ENCODE measurements at places on chromosomes 6 and 20.
A peak's percentile ranks its signal among the peaks of the same experiment; 100 is the strongest.

DNA sequence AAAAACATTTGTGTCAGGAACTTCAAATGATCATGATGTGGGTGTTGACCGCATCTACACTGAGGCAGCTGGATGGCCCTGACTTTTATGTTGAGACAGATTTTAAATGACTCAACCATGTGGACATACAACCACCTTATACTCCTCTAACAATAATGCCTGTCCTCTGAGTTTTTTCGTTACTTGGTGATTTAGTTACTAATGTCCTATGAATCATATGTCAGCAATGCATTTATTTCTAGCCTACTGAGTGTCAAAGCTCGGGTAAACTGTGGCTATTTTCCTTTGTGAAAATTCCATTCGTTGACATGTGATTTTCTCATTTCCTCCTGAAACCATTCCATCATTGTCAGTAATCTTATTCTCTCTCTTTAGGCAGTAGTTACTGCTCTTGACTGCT is 38.9 kb upstream of the NKX2-4 start:
- no peak for DNase-seq

GRCh38 chr20:20060234-20060998 is 8.1 kb downstream of the CFAP61 start:
- no peak for DNase-seq

GRCh38 chr6:79630380-79630882 is 698 bp upstream of the SH3BGRL2 start:
- no peak for DNase-seq

DNA sequence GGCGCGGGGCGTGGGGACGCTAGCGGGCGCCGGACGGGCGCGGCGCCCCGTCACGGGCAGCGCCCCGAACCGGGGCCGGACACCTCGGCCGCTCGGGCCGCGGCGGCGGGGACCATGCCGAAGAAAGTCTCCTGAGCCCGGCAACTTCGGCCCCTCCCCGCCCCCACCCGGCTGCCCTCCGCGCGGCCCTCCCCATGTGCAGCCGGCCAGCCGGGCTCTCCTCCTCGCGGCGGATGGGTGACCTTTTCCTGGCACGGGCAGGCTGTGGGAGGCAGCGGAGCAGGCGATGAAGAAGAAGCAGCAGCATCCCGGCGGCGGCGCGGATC is 278 bp downstream of the UST start:
- DNase-seq = no peak

DNA sequence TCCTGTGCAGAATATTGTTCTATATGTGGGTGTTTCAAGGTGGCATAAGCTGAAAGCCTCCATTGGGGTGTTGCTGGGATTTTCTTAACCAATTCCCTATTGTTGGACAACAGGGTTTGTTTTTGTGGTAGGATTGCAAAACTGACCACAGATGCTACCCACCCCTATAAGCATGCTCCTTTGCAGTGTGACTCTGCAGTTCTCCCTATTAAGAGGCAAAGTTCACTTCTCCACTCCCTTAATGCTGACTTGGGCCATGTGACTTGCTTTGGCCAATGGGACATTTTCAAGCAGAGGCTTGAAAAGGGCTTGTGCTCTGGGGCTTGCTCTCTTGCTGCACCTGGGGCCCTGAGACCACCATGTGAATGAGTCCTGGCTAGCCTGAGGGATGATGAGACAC is 8.5 kb upstream of the ANGPT4 start:
- DNase-seq = no peak

DNA sequence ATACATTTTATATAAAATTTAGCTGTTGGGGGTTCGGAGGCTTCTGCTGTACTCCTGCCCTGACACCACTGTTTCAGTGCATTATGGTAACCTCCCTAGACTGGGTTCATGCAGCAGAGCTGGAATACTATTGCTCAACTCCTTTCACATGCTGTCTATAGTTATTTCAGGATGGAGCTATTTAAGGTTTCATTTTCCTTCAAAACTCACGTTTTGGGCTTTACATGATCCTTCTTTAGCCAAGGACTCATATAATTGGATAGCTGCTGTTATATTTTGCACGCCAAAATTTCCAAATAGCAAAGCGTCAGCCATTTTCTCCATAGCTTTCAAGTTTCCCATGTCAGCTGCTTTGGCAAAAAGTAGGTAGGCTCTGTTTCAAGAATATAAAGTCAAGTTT is 76.8 kb downstream of the SEL1L2 start:
- DNase-seq = no peak

GRCh38 chr6:6591778-6592465 is 3.4 kb downstream of the LY86 start:
- no peak for DNase-seq

GRCh38 chr6:142732790-142733189 is 212.2 kb downstream of the HIVEP2 start:
- no peak for DNase-seq

- DNase-seq = no peak
Measured at GRCh38 chr6:142459271-142459670, 157.5 kb downstream of the ADGRG6 start.

DNA sequence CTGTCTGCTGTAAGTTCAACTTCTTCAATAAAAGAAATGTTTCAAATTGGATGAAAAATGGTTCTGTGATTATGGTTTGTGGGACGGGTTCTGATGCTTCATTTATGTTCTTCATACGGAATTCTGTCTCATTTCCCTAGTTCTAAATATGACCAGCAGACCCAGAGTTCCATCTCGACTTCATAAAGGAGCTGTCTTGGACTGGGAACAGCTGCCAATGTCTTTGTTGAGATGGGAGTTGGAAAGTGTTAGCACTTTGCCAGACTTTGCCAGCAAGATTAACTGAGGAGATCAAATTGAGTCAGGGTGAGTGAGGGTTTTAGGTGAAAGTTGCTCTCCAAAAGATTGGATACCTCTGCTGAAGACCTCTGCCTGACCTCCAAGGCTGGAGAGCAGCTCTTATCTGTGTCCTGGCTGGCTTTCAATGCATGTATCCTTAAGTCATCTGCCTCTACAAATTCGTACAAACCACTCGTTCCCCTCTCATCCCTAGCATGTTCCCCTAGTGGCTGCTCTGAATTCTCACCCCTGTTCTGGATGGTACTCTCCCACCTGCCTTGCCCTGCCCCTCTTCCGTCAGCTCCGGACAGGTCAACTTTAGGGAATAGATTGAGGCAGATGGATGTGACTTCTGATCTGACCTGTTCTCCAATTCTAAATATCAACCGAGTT is at the start of gene EFCAB8:
TSS of gene EFCAB8 (plus strand) at position 223 of the 672 bp plus-strand sequence. CDS start 4,870 bp downstream, outside the sequence.
- no peak for DNase-seq

GRCh38 chr20:37687478-37687805 is 6.4 kb upstream of the CTNNBL1 start:
- DNase-seq = no peak

DNA sequence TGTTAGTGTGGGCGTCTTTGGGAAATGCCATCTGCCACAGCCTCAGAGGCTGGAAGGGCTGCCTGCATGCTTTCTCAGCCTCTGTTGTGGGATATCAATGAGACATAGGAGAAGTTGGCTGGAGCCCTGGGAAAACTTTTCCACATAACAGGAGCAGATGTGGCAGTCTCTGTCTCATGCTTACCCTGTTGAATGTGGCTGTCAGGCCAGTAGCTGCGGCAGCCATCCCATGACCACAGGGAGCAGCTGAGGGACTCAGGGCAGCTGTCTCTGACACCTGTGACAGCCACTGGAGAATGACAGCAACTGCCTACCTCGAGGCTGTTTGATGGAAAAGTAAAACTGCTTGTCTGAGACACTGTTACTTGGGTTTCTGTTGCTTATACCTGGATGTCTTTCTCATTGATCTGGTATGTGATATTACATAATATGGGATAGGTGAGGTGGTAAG is 64.4 kb downstream of the TULP4 start:
- no peak for DNase-seq

DNA sequence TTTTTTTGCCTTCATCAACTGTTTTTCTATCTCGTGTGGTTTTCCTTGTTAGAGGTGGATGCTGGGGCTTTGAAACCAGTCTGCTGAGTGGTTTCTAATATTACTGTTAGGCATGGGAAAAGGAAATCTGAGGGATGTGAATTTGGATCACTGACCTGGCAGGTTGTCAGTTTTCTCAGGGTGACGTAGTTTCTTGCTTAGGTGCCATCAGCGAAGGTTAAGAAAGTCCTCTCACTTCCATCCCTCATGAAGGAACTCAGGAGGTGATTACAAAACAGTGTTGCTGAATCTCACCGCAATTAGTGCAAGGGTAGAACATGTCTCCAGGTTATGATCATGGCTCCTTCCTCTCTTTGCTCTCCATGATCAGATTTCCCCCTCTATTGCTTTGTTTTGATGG is 135.9 kb downstream of the SOX4 start:
- DNase-seq = no peak

GRCh38 chr6:160363016-160363996 is 15.1 kb downstream of the SLC22A3 start:
- no peak for DNase-seq

- peak; percentile 21 for DNase-seq
Measured at GRCh38 chr20:5191829-5192569, 65.2 kb downstream of the CDS2 start.

DNA sequence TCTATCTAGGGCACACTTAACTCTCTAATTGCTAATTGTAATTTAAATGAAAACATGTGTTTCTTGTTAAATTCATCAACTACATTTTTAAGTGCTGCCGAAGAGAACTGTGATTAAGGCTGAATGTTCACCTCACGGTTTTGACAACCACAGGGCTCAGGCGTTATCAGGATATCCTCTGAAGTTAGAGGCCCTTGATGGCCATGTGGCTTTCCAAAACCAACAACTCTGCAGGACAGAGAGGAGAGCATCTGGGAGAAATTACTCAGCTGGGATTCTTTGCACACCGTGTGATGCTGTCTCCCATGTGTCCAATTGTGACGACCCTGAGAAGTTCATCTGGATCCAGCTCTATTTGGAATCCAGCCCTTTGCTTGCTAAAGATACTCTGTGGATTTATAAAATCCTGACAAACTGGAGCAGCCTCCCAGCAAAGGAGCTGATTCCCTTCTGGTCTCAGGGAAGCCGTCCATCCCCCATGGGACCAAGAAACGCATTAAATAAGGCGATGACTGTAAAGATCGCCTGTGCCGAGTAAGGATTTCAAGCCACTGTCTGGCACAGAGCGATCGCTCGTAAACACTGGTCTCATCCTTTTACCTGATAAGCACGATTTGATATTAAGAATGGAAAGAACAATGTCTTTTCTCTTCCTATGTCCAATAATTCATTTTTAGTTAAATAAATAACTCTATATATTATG is 401.1 kb downstream of the CD83 start:
- no peak for DNase-seq

DNA sequence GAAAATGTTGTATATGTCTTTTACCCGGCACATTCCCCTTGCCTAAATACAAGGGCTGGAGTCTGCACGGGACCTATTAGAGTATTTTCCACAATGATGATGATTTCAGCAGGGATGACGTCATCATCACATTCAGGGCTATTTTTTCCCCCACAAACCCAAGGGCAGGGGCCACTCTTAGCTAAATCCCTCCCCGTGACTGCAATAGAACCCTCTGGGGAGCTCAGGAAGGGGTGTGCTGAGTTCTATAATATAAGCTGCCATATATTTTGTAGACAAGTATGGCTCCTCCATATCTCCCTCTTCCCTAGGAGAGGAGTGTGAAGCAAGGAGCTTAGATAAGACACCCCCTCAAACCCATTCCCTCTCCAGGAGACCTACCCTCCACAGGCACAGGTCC is 11.3 kb upstream of the MAPRE1 start:
- no peak for DNase-seq

DNA sequence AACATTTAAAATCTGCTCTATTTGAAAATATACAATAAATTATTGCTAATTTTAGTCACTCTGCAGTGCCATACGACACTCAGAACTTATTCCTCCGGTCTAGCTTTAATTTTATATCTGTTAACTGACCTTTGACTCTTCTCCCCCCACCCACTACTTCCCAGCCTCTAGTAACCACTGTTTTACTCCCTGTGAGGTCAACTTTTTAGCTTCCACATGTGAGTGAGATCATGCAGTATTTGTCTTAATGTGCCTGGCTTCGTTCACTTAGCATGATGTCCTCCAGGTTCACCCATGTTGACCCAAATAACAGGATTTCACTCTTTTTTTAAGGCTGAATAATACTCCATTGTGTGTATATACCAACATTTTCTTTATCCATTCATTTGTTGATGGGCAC is 80.8 kb downstream of the RPP40 start:
- no peak for DNase-seq

GRCh38 chr20:16434062-16434664 is 139.1 kb downstream of the KIF16B start:
- DNase-seq = no peak

DNA sequence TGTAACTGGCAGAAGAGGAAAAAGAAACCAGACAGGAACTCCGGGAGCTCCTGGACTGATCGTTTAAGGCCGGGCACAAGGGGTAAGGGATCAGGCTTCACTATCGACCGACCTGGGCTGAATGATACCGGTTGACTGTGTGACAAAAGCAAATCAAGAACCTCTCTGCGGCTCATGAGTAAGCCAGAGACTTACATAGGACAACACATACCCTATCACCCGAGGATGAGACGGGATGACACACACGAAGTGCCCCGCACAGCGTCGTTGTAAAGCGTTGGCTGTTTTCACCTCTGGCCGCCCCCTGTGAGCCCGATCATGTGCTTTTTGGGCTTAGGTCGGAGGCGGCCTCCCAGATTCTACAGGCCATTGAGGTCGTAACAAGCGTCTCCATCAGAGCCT is 695 bp upstream of the TGIF2 start:
- DNase-seq = no peak

DNA sequence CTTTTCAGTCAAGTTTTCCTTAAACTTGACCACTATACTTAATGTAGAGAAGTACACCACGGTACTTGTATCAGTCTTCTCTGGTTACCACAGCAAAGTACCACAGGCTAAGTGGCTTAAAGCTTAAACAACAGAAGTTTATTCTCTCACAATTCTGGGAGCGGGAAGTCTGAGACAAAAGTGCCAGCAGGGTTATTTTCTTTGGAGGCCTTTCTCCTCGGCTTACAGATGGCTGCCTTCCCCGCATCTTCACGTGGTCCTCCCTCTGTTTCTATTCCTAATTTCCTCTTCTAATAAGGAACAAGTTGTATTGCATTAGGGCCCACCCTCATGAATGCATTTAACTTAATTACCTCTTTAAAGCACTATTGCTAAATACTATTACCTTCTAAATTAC is 258.0 kb downstream of the PLCB1 start:
- no peak for DNase-seq

DNA sequence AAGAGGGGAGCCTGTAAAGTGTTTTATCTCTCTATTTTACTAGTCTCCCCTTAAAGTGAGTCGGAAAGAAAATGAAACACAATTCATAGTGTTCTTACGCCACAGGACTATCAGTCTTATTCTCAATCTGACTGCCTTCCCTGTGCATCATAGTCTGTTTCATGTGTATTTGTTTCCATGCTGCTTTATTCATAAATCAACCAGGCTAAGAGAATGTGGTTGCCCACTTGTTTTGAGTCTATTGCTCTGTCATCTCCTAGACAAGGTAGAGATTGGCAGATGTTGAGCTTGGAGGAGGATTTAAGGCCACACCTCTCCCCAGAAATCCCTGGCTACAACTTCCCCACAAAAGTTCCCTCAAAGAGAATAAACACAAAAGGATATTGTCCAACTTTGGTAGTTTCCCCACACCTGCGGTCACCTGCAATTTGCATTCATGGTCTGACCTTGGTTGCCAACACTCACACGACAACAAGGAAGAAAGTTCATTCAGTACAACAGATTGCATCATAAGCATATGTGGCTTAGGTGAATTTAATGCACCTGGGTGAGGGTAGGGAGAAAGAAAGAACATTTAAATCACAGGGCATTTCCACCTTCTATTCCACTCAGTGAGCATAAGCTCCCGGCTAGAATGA is 167.1 kb upstream of the FBXL4 start:
- DNase-seq = no peak

- no peak for DNase-seq
Measured at GRCh38 chr20:5168651-5169396, 42.0 kb downstream of the CDS2 start.

Measured in NCI-H2081 treated with DMSO at 0.1 percent for 48 hours (cell line).